Common myeloid progenitor, CD34-positive (primary cell): ENCODE measurements at places on chromosomes 7 and 10.

- no peak for DNase-seq
These were observed 16.3 kb downstream of the SMURF1 start for GRCh38 chr7:99127636-99128035.

DNA sequence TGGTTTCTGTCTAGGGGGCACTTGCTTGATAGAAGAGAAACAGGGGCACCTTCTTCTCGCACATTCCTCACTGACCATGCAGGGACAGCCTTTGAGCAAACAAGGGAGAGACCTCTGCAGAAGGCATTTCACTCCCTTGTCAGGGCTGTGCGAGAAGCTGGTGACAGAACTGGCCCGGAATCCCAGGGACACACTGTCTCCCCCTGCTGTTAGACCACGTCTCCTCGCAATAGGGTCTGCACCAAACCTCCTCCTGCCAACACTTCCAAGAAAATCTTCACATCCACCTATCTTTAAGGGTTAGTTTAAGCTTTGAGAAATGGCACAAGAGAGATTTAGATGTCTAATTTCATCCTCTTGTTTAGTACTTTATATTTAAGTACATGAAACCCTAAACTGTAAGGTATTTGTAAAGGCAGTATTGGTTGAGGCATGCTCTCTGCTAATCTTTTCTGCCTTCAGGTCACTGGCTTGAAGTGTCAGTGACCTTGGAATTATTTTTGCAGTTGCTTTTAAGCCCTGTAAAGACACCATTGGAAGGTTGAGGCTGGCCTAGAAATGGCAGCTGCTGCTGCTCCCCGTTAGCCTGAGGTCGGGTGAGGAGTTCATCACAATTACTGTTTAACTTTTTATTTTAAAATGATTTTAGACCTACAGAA is 37.0 kb downstream of the RBM20 start:
- DNase-seq = peak; percentile 54

DNA sequence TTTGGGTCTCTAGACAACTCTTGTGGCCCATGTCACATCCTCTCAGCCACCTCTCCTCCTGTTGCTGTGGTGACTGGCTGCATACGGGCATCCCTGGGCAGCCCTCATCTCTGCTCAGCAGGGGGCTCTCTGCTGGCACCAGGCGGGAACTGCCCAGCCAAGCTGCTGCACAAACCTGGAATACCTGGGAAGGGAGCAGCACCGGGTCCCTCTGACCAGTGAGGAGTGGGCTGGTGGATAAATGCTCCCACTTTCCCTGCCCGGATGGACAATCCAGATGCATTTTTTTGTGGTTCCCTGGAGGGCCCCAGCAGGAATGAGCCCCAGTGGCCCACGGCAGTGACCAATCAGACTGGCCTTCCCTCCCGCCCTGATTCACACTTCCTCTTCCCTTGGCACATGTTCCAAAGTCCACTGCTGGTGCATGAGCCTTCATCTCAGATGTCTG is 21.9 kb downstream of the GRID1 start:
- DNase-seq = peak; percentile 28

- DNase-seq = no peak
These were observed 49.4 kb upstream of the CTBP2 start for GRCh38 chr10:125209591-125210355.

- DNase-seq = no peak
These were observed 110.7 kb downstream of the PLCE1 start for GRCh38 chr10:94104316-94105000.

DNA sequence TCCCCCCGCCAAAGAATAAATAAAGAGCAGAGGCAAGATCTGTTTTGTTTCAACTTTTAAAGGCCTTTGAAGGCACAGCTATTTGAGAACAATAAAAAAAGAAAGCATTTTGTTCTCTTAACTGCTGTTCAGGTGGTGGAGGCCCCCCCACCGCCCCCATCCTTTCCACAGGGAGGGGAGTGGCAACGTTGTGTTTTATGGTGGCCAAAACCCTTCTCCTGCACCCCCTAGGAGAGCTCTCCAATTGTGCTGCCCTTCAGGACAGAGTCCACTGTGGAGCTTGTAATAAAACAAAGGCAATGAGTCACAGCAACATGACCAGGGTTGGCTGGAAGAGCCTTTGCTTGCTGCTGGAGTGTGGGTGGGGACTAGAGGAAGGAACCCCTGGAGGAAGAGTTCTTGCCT is 987.9 kb downstream of the KCNMA1 start:
- DNase-seq = no peak

- DNase-seq = no peak
These were observed 22.5 kb upstream of the TRIL start for GRCh38 chr7:28980451-28981160.

DNA sequence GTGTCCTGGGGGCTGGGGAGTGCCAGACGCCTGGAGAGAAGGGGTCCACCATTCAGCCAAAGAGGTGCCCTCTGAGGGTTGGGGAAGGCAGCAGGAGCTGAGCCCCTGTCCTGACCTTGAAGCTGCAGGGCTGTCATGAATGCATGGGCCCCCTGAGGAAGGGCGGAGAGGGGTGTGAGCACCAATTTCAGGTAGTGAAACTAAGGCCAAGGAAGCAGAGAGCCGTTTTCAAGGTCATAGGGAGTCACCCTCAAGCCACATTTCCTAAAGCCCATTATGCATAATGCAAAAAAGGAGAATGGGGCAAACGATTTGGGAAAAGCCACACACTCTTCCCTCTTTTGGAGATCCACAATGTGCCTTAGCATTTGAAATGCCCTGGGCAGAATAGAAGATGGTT is 37.2 kb downstream of the FIGNL1 start:
- DNase-seq = no peak

GRCh38 chr7:80183900-80184685 is 49.5 kb downstream of the GNAI1 start:
- no peak for DNase-seq

- DNase-seq = no peak
These were observed 172.9 kb downstream of the WDR37 start for GRCh38 chr10:1229116-1229515.

DNA sequence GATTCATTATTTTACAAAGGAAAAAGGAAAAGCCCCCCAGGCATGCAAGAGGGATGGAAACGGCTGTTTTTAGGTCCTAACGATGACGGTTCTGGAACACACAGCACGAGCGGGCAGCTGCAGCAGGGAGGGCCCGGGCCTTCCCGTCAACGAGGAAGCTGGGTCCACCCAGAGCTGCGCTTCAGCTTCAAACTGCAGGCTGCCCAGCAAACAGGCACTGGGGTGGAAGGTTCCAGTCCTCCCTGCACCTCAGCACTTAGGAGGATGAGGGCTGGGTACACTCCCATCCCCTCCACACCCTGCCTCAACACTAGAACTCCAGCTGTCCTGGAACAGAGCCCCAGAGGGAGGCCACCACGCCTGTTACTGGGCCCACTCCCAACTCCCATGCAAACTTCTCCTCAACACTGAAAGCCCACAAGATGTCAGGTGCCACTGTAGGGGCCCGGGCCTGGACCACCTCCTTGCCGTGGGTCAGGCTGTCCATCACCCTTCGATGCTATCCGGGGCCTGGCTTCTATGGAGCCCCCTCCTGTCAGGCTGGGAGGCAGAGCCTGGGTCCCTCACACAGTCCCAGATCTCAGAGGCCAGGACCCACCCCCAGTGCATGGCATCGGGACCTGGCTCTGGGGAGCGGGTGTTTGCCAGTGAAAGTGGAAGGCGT is 33.0 kb downstream of the PAPOLB start:
- DNase-seq = no peak

DNA sequence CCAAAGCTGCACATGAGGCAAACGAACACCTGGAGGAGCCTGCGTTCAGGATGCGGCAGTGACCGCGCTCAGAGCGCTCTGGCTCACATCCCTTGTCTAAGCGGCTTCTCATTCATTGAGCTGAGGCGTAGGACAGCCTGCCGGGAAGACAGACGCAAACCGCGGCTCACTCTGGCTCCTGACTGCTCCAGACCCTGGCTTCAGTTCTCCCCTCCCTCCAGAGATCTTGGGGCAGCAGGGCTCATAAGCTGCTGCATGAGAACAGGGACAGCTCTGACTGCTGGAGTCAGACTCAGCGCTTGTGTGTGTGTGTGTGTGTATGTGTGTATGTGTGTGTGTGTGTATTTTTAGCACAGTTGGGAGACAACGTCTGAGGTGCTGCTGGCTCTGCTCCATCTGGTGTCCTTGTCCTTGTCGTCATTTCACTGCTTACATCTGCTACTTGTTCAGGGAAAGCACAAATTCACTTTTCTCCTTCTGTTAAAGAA is 15.8 kb upstream of the LYZL2 start:
- DNase-seq = peak; percentile 14

DNA sequence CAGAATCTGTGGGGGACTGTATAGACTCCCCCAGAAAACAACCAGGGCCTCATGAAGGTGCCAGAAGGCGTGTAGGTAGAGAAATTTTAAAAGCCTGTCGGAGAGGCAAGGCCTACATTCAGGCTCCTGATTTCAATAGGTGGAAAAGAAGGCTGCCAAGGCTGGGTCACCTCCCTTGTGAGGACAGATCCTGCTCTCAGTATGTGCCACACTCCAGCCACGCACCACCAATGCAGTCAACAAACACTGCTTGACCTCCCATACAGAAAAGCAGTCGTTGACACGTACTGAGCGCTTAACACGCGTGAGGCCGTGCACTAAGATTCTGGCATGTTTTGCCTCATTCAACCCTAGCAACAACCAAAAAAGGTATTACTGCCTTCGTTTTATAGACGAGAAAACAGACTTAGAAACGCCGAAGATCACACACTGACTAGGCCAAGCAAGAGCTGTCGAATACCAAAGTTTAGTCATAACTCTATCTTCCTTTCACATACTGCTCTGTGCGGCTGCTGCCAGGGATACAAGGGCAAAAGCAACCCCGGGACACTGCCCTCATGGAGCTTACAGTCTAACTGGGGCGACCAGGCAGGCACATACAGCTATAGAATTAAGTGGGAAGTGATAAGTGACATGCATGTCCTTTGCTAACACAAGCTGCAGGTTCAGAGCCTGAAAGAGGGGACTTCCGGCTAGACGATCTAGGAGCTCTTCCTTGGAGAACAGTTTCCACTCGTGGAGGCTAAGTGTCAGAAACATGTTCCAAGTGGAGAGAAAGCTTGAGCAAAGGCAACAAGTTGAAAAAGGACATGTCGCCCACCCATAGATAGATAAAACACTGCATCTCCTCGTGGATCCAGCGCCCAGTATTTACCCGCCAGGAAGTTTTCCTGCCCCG is 797 bp upstream of the NKX2-3 start:
- peak; percentile 49 for DNase-seq

DNA sequence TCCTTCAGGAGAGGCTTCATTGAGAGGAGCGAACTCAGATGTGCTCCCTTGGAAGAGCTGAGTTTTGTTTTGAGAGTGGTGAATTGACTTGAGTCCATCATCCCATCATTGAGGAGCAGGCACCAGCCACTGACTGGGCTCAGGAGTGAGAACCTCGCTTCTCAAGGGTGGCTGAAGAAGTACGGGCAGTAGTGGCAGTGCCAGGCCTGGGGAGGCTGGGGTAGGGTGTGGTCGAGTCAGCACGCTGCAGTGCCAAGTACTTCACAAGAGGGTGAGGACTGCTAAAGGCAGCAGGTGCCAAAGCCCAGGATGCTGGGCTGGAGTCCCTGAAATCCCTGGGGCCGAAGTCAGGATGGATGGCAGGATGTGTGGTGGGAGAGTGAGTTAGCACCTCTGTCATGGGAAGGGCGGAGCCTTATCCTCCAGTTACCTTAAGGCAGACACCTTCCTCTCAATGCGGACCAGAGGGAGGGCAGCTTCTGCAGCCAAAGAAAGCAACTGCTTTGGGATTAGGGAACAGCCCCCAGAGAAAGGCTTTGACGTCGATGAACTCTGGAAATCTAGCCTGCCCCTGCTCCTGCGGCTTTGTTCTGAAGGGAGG is 210.3 kb downstream of the CAMK1D start:
- DNase-seq = no peak

- DNase-seq = no peak
These were observed 658.4 kb upstream of the MBL2 start for GRCh38 chr10:53430974-53431373.

DNA sequence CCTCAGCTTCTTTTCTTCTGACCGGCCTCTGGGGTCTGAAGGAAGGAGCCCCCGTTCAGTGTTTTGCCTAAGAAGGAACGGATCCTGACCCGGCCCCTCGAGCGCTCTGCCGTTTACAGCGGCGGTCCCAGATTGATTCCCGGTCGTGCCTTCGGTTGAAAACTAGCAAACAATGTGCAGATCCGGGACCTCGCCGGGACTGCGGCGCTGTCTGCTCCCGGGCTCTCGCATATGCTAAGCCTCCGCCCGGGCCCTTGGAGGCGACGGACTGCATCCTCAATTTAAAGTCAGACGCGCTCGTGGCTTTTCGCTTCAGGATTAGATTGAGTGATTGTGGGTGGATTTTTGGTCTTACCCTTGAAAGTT is 559 bp downstream of the DBF4 start:
- peak; percentile 64 for DNase-seq

DNA sequence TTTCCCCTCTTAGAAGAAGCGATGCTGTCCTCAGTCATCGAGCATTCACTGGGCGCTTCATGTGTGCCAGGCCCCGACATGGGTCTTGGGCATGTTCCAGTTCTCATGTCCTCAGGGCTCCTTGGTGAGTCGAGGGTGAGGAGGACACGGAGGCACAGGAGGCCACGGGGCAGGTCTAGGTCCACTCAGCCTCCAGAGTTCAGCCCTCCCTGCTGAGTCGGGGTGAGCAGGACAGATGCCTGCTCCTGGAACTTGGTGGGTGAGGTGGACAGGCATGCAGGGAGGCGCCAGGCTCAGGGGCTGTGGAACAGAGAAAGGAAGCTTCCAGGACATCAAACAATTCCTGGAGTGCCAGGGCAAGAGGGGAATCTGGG is 87.4 kb downstream of the BMS1 start:
- DNase-seq = no peak

DNA sequence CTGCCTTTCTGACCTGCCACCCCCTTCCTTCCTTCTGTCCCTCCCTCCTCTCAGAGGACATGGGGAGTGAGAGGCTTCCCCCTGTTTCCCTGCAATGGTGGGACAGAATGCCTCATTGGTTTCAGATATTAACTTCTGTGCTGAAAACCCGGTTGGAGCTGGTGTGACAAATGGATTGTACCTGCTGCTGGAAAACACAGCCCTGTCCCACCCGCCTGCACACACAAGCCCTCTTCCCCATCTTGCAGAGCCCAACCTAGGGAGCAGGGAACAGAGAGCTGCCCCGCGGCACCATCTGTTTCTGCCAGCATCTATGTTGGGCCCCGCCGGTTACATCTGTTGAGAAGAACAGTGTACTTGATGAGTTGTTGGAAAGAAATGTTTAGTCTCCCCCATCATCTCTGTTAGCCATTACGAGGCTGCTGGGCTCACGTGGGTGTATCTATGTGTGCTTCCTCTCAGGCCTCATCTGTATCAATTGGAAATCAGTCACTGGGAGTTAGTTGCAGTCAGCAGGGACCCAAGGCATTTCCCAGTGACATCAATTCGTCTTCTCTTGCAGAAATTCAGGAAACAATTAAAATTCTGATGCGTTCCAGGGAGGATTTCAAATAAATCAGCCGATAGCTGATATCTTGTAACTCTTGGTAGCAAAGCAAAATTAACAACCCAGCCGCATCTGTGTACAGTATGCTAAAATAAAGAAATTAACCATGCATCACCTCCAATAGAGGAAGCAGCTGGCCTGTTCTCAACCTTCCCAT is 725.6 kb upstream of the GALNT17 start:
- no peak for DNase-seq
